Activated naive CD8-positive, alpha-beta T cell treated with anti-CD3 and anti-CD28 coated beads, Interleukin-2, amount 50 U/mL, for 24 hours (primary cell): ENCODE measurements at places on chromosomes 1 and 21.
A peak's percentile ranks its signal among the peaks of the same experiment; 100 is the strongest.

- peaks cover 19% of the 10 kb centered on the region for H3K36me3 ChIP-seq
- no peaks in the 10 kb centered on the region for H3K27me3 ChIP-seq
- H3K4me3 ChIP-seq: peak overlapping the region; percentile 90
- peaks cover 60% of the 10 kb centered on the region for H3K4me1 ChIP-seq
- no peak for DNase-seq
These were observed 10.7 kb downstream of the MACF1 start for GRCh38 chr1:39214998-39215873.

- H3K27me3 ChIP-seq: no peaks in the 10 kb centered on the region
- H3K4me1 ChIP-seq: no peaks in the 10 kb centered on the region
- no peak overlapping the region for H3K27ac ChIP-seq
These were observed 296.2 kb downstream of the LRRIQ3 start for GRCh38 chr1:73901738-73902137.

- no peak overlapping the region for H3K27ac ChIP-seq
- H3K4me1 ChIP-seq: no peaks in the 10 kb centered on the region
- no peaks in the 10 kb centered on the region for H3K36me3 ChIP-seq
- H3K4me3 ChIP-seq: no peak overlapping the region
- DNase-seq: no peak
- no peaks in the 10 kb centered on the region for H3K27me3 ChIP-seq
These were observed 6.7 kb upstream of the ABCG1 start for GRCh38 chr21:42212266-42212665.

DNA sequence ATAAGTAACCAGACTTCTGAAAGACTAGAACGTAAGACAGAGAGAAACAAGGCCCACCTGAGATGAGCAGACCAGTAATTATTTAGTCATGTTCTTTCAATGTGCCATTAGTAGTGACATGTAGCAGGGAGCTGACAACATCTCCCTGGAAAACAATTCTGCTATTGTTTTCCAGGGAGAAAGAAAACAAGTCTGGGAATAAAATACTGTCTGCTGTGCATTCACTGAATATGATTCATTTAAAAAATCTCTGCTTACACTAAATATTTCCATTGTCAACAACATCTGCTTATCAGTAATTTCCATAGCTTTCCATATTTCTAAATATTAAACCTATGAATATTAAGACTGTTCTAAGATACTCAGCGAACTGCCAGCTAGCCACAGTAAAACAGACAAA is 80.0 kb downstream of the VCAM1 start:
- H3K27me3 ChIP-seq: peaks cover 10% of the 10 kb centered on the region
- H3K27ac ChIP-seq: no peak overlapping the region
- DNase-seq: no peak
- H3K4me3 ChIP-seq: no peak overlapping the region

DNA sequence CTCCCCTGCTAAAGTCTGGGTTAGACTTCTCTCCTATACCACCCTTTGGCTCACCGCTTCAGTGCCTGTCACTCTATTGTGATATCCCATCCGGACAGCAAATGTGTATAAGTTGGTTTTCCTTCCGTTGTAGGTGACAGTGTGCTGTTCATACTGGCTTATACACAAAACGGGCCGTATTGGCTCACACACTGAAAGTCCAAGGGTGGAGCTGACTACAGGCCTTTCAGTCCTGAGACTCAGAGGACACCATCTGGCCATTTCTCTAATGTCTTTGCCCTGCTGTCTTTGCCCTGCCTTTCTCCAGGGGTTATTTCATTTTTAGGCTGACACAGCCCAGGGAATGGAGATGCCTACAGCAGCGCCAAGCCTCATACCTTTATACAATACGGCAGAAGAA is 90.7 kb downstream of the URB2 start:
- no peak overlapping the region for H3K27ac ChIP-seq
- no peaks in the 10 kb centered on the region for H3K36me3 ChIP-seq
- H3K4me1 ChIP-seq: no peaks in the 10 kb centered on the region
- no peak for DNase-seq

DNA sequence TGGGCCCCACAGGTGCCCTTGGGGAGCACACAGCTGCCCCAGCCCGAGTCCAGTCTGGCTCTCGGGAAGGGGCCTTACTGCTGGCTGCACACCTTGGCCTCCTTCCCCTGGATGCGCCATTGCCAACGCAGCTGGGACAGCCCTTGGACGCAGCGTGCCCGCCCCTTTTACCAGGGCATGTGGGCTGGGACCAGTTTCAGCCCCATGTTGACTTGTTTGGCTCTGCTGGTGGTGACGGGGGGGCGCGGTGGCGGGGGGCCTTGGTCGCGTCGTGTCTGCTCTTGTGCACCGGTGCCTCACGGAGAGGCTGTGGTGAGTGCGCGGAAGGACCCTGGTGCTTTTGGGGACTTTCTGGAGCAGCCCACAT is 19.6 kb downstream of the SKI start:
- H3K27ac ChIP-seq: no peak overlapping the region
- peaks cover 87% of the 10 kb centered on the region for H3K4me1 ChIP-seq
- no peak overlapping the region for H3K4me3 ChIP-seq
- no peak for DNase-seq
- H3K36me3 ChIP-seq: peaks cover 4% of the 10 kb centered on the region

GRCh38 chr1:53642607-53643006 is 96.4 kb downstream of the GLIS1 start:
- H3K4me3 ChIP-seq: no peak overlapping the region
- peaks cover 7% of the 10 kb centered on the region for H3K27me3 ChIP-seq
- no peaks in the 10 kb centered on the region for H3K4me1 ChIP-seq

DNA sequence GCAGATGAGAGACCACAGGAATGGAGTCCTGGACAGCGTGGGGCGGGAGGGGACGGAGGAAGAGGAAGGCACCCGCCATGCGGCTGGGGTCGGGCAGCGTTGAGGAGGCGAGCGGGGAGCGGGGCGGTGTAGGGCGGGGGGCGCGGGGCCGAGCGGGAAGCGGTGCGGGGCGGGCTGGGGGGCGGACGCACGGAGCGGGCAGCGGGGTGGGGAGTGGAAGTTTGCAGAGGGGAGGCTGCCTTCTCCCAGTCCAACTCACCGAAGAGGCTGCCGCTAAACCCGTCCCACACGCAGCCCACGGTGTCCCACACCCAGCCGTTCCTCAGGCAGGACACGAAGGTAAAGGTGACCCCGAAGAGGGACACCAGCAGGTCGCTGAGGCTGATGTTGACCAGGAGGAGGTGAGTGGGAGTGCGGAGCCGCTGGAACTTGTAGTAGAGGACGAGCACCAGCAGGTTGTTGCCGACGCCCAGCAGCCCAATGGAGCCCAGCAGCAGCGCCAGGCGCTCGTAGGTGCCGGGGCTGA is 483 bp downstream of the CHML start:
- H3K36me3 ChIP-seq: peaks cover 25% of the 10 kb centered on the region
- H3K27me3 ChIP-seq: no peaks in the 10 kb centered on the region
- peak; percentile 49 for DNase-seq
- H3K4me3 ChIP-seq: peak overlapping the region; percentile 88
- peak overlapping the region; percentile 81 for H3K27ac ChIP-seq
- peaks cover 53% of the 10 kb centered on the region for H3K4me1 ChIP-seq

GRCh38 chr1:151853411-151853943 is at the start of gene THEM5:
THEM5 (minus strand) TSS chr1:151853712; CDS start chr1:151853565, 147 bp downstream.
- H3K4me1 ChIP-seq: peaks cover 8% of the 10 kb centered on the region
- no peak within 1 kb of the TSS for H3K4me3 ChIP-seq
- DNase-seq: no peak
- peaks cover 2% of the 10 kb centered on the region for H3K36me3 ChIP-seq
- H3K27ac ChIP-seq: no peak within 1 kb of the TSS

DNA sequence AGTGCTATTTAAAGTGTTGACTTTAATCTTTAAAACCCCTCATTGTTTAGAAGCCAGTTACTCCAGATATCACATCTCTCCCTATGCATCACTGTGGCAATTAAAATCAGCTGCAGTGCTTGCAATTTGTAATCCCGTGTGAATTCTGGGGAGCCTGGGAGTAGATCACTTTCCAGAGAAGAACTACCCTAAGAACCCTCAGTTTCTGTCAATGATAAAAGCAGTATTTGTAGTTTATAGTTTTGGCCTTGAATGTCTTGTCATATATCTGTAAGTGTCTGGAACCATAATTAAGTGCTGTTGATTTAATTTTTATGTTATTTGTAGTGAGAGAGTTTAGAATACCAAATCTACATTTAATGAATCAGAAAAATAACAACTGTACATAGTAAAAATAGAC is 5.5 kb upstream of the SPAG17 start:
- DNase-seq: no peak
- H3K27me3 ChIP-seq: peaks cover 4% of the 10 kb centered on the region
- no peak overlapping the region for H3K27ac ChIP-seq
- H3K4me1 ChIP-seq: peaks cover 1% of the 10 kb centered on the region
- H3K4me3 ChIP-seq: no peak overlapping the region

DNA sequence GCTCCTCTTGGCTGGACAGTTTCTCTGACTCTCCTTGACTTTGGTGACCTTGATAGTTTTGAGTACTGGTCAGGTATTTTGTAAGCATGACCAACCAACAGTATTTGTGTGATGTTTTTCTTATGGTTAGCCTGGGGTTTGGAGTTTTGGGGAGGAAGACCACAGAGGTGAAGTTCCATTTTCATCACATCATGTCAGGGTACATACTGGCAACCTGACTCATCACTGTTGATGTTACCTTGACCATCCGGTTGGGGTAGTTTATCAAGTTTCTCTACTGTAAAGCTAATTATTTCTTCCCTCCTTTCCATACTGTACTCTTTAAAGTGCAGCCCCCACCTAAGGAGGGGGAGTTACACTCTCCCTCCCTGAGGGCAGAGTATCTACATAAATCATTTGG is 13.4 kb downstream of the OSCP1 start:
- no peaks in the 10 kb centered on the region for H3K27me3 ChIP-seq
- H3K36me3 ChIP-seq: no peaks in the 10 kb centered on the region
- no peak for DNase-seq

DNA sequence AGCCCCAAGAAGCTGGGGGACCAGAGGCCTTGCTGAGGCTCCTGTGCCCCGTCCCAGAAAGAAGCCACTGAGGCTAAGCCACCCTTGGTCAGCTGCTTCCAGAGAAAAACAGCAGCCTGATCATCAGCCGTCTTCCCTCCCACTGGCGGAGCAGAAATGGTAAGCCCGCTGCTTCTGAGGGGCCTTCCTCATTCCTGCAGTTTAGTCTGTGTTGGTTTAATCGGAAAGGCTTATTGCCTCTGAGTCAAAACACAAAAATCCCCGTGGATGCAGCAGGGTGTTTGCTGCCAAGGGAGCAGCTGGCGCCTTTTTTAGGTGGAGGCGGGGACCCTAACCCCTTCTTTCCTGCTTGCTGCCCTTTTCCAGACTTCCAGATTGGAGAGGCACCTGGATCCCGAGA is 33.9 kb downstream of the SPSB1 start:
- DNase-seq: no peak
- no peaks in the 10 kb centered on the region for H3K4me1 ChIP-seq
- no peaks in the 10 kb centered on the region for H3K27me3 ChIP-seq
- H3K27ac ChIP-seq: no peak overlapping the region

- H3K4me1 ChIP-seq: peaks cover 12% of the 10 kb centered on the region
- H3K27ac ChIP-seq: no peak overlapping the region
These were observed 168.0 kb downstream of the CAMTA1 start for GRCh38 chr1:6953216-6953615.

GRCh38 chr1:42418516-42418915 is 37.3 kb downstream of the ZMYND12 start:
- no peak overlapping the region for H3K4me3 ChIP-seq
- H3K27ac ChIP-seq: no peak overlapping the region
- no peaks in the 10 kb centered on the region for H3K4me1 ChIP-seq
- DNase-seq: no peak

- H3K27me3 ChIP-seq: peaks cover 46% of the 10 kb centered on the region
- H3K4me3 ChIP-seq: no peak overlapping the region
- no peaks in the 10 kb centered on the region for H3K36me3 ChIP-seq
- DNase-seq: no peak
- H3K4me1 ChIP-seq: peaks cover 2% of the 10 kb centered on the region
These were observed 16.2 kb downstream of the FOXO6 start for GRCh38 chr1:41377397-41377796.

DNA sequence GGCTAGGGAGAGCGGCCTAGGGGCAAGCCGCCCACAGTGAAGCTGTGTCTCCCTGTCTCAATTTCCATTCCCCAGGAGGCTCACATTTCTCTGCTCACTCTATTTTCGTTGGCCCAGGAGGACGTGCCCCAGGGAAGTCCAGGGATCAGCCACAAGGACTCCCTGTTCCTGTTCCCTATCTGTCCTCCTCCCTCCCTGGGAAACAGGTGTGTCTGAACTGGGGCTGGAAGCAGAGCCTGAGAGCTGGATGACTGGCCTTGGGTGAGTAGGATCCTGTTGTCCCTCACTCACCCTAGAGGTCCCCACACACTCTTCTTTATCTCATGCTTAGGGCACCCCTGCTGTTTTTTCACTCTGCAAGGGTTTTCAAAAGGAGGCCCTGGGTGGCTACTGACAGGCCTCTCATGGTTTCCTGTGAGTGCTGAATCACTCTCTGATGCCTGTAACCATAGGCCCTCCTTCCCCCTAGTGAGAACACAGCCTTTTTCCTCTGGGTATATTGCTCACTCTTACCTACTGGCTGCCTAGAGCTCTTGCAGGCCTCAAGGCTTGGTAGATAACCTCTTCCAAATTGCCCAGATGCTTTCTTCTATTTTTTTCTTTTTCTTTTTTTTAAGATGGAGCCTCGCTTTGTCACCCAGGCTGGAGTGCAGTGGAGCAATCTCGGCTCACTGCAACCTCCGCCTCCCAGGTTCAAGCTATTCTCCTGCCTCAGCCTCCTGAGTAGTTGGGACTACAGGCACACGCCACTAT is 3.3 kb upstream of the UTP11 start:
- peak; percentile 58 for DNase-seq
- H3K36me3 ChIP-seq: peaks cover 16% of the 10 kb centered on the region
- peak overlapping the region; percentile 72 for H3K4me3 ChIP-seq
- peaks cover 72% of the 10 kb centered on the region for H3K4me1 ChIP-seq
- no peaks in the 10 kb centered on the region for H3K27me3 ChIP-seq
- H3K27ac ChIP-seq: peak overlapping the region; percentile 100

DNA sequence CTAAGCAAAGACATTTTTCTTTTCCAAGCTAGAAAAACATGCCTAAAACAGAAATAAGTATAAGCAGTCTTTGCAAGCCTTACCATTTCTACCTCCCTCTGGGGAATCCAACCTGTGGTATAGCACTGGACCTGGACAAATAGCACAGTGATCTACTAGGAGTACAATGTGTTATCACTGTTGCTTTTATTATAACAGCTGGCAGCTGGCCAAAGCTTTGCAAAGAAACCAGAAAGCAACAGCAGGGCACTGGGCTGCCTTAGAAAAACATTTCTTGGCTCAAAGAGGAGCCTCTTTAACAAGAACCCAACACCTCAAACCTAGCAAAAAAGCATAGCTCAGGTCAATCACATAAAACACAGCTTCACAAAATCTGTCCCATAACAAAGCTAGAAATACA is 294.5 kb upstream of the GREM2 start:
- H3K4me1 ChIP-seq: no peaks in the 10 kb centered on the region
- no peaks in the 10 kb centered on the region for H3K36me3 ChIP-seq
- H3K27me3 ChIP-seq: no peaks in the 10 kb centered on the region
- H3K4me3 ChIP-seq: no peak overlapping the region
- DNase-seq: no peak

- H3K27ac ChIP-seq: no peak overlapping the region
- H3K4me3 ChIP-seq: no peak overlapping the region
- no peaks in the 10 kb centered on the region for H3K4me1 ChIP-seq
- peaks cover 6% of the 10 kb centered on the region for H3K27me3 ChIP-seq
- peaks cover 4% of the 10 kb centered on the region for H3K36me3 ChIP-seq
These were observed 25.6 kb downstream of the PPFIA4 start for GRCh38 chr1:203051841-203052324.
